Spinal cord (tissue), 10 donors: ENCODE measurements at places on chromosomes 5 and 9. TPM values are rescaled to one million over a fixed set of nuclear protein-coding genes. Genes with fewer than 3 reads are reported as not detected.
A peak's percentile ranks its signal among the peaks of the same experiment; 100 is the strongest.

Gene C5orf63
- total RNA-seq, result 8.9 TPM

Gene CCL21
- not detected for total RNA-seq

Gene C8G
- not detected for total RNA-seq

Gene GPR150
- total RNA-seq, result 0.06 TPM

Gene AK1
- 48.0 TPM for total RNA-seq

Gene TAF11L5
- not detected for total RNA-seq

- H3K36me3 ChIP-seq, result no peaks in the 10 kb centered on the region
- no peak overlapping the region for H3K27ac ChIP-seq
- no peaks in the 10 kb centered on the region for H3K27me3 ChIP-seq
- no peak overlapping the region for H3K4me3 ChIP-seq
- no peak for DNase-seq
Observed at GRCh38 chr5:150323092-150323491, 20.4 kb upstream of the ARSI start.

DNA sequence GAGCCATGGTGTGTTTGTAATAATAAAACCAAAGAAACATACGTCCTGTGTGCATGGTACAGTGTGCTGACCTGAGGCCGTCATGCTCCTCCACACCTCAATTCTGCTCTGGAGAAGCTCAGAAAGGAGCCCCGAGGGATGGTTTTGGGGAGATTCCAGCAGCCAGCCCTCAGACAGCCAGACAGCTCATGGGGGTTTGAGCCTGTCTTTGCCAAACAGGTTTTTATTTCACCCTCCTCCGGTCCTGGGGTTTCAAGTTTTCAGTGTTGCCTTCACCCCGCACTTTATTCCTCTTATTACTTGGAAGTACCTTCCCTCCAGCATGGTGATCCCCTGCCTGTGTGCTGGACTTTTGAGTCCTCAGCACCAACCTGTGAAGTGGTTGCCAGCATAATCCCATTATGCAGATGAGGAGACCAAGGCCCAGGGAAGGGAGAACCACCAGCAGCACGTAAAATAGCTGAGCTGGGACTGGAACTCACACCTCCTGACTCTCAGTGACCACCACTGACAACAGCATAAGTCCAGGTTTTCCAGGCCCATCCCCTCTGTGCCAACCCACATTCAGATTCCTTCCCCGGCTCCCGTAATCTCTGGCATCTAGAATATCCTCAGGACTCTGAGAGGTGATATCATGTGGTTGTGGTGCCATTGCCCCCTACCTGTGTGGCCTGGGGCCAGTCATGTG is 35.1 kb downstream of the TGFBI start:
- peaks cover 2% of the 10 kb centered on the region for H3K36me3 ChIP-seq
- H3K27ac ChIP-seq, result no peak overlapping the region
- H3K4me3 ChIP-seq, result no peak overlapping the region
- H3K27me3 ChIP-seq, result no peaks in the 10 kb centered on the region

DNA sequence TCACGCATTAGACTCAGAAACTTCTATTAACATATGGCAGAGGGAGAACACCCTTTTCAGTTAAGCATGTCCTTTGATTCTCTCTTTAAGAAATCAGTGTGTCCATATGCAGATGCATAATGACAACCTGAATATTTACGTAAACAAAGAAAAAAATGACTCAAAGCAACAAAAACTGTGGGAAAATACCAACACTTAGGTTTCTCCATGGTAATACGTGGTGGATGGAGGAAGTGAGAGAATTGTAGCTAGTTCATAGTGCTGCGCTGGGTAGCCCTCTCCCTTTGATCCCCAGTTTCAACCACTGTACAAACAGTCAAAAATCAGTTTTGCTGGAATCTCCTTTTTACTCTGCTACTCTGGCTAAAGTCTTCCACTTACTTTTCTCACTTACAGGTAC is 2.0 kb upstream of the MAP3K1 start:
- peaks cover 8% of the 10 kb centered on the region for H3K27me3 ChIP-seq
- no peak overlapping the region for H3K27ac ChIP-seq
- no peaks in the 10 kb centered on the region for H3K36me3 ChIP-seq
- no peak overlapping the region for H3K4me3 ChIP-seq
- DNase-seq, result no peak

DNA sequence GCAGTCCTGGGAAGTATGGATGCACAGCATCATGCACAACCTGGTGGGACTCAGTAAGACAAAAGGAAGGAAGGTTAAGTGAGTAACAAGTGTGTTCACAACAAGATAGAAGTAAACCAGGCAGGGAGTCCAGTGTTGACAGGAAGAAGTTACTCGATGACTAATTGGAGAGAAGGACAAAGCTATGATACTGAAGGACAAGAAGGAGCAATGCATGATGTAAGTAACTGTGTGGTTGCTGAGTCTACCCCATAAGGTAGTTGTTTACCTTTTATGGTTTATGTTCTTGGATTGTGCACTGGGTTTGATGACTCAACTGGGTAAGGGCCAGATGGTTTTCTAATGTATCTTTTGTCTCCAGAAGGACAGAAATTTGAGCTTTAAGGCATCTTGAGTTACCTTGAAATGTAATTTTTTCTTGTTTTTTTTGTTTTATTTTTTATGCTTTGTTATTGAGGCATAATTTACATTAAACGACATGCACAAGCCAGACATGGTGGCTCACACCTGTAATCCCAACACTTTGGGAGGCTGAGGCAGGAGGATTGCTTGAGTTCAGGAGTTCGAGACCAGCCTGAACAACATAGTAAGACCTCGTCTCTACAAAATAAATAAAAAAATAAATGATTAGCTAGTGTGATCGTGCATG is 89.2 kb upstream of the CAST start:
- no peaks in the 10 kb centered on the region for H3K36me3 ChIP-seq
- DNase-seq, result no peak

DNA sequence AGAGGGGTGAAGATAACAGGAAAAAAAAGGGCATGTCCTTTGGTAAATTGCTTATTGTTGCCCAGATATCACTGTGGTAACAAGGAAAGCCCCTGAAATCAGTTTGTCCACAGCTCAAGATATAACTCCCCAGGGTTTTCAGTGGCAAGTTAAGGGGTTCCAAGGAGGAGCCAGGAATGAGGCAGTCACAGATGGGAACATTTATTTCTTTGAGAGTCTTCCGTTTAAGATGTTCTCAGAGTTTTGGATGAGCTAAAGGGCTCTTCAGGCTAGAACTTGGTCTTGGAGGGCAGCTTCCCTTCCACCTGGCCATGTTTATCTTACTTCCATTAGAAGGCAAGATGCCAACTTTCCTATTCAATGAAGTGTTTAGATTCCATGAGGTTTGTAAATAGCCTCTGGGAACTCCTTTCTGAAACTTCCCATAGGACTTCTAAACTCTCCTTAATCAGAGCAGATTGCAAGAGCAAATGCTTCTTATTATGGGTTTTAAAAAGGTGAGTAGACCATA is 277.6 kb upstream of the TNC start:
- no peak overlapping the region for H3K4me3 ChIP-seq
- H3K27me3 ChIP-seq, result no peaks in the 10 kb centered on the region
- H3K36me3 ChIP-seq, result no peaks in the 10 kb centered on the region
- no peak overlapping the region for H3K27ac ChIP-seq
- DNase-seq, result no peak

DNA sequence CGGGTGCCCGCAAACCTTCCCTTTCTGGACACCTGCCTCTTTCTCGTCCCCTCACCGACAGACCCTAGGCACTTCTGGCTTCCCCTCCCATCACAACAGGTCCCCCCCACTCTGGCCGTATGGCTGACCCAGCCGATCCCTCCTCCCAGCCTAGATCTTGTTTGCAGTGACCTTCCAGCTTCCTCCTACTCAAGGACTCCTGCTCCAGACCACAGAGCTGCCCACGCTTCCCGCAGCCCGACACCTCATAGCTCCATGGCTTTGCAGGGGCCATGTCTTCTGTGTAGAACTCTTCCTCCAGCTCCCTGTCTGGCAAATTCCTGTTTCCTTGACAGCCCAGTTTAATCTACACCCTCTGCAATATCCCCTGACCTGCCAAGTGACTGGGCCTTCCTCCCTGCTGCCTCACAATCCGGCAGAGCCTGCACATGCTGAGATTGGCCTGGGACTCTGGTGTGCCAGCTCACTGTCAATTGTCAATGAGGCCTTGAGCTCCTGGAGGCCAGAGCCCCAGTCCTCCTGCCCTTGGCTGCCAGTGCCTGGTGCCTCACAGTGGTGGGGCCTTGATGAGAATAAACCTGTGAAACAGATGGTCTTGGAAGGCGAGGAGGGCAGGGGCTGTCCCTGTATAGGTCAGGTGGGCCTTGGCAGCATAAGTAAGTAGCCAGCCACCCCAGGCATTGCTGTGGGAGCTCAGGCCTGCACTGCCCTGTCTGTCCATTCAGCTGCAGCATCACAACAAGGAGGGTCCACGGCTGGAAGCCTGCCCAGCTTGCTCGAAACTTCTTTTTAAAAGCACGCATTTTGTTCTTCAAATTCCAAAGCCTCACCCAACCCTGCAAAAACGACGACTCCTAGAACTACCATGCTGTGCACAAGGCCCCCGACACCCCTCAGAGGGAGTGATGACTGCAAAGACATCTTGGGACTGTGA is 50.5 kb downstream of the GADD45G start:
- H3K4me3 ChIP-seq, result no peak overlapping the region
- DNase-seq, result no peak
- no peaks in the 10 kb centered on the region for H3K36me3 ChIP-seq
- peaks cover 34% of the 10 kb centered on the region for H3K4me1 ChIP-seq
- H3K27me3 ChIP-seq, result no peaks in the 10 kb centered on the region

DNA sequence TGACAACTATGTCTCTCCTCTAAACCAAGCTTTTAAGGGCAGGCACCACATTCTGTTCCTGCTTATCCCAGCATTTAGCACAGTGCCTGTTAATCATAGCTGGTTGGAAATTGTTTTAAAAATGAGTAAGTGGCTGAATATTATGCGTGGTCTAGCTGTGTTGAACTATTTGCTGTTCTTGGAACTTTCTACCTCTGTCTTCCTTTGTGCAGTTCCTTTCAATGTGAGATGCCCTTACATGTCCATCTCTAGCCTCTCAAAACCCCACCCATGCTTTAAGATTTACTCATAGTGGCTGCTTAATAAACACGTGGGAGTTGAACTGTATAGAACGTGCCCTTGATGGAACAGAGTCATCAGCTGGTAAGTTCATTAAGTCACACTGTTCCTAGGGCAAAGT is 34.5 kb downstream of the C9orf57 start:
- no peak overlapping the region for H3K4me3 ChIP-seq
- no peaks in the 10 kb centered on the region for H3K36me3 ChIP-seq
- DNase-seq, result no peak
- H3K27me3 ChIP-seq, result no peaks in the 10 kb centered on the region

GRCh38 chr9:93911801-93912554 is 43.2 kb downstream of the BARX1 start:
- H3K4me3 ChIP-seq, result no peak overlapping the region
- H3K27me3 ChIP-seq, result no peaks in the 10 kb centered on the region
- DNase-seq, result no peak
- H3K36me3 ChIP-seq, result no peaks in the 10 kb centered on the region
- peaks cover 19% of the 10 kb centered on the region for H3K4me1 ChIP-seq

GRCh38 chr9:96006961-96007360 is 131.5 kb downstream of the ERCC6L2 start:
- no peaks in the 10 kb centered on the region for H3K4me1 ChIP-seq
- H3K4me3 ChIP-seq, result no peak overlapping the region
- H3K36me3 ChIP-seq, result peaks cover 23% of the 10 kb centered on the region
- H3K27ac ChIP-seq, result no peak overlapping the region
- no peaks in the 10 kb centered on the region for H3K27me3 ChIP-seq

- no peak overlapping the region for H3K4me3 ChIP-seq
- no peaks in the 10 kb centered on the region for H3K27me3 ChIP-seq
- peak overlapping the region; percentile 57 for H3K27ac ChIP-seq
Observed at GRCh38 chr5:154771383-154771901, 16.3 kb downstream of the LARP1 start.

GRCh38 chr9:92341578-92341977 is 15.8 kb downstream of the CENPP start:
- no peak overlapping the region for H3K4me3 ChIP-seq
- H3K27me3 ChIP-seq, result no peaks in the 10 kb centered on the region
- H3K27ac ChIP-seq, result no peak overlapping the region
- no peak for DNase-seq

- no peak overlapping the region for H3K27ac ChIP-seq
- peaks cover 12% of the 10 kb centered on the region for H3K4me1 ChIP-seq
- DNase-seq, result no peak
Observed at GRCh38 chr5:74316064-74316603, 324.4 kb downstream of the ENC1 start.
